Stimulated activated CD4-positive, alpha-beta T cell treated with anti-CD3 and anti-CD28 coated beads, TNF-alpha, amount 100 ng/mL, for 1 hour (primary cell): ENCODE measurements at places on chromosomes 13 and 19.

- DNase-seq, result no peak
Observed at GRCh38 chr13:76600081-76600480, 286.1 kb downstream of the KCTD12 start.

GRCh38 chr13:79246578-79246949 lies 159.5 kb downstream of the RBM26 start:
- DNase-seq, result no peak

GRCh38 chr13:51912091-51912490 lies 50.3 kb downstream of the CCDC70 start:
- DNase-seq, result no peak

DNA sequence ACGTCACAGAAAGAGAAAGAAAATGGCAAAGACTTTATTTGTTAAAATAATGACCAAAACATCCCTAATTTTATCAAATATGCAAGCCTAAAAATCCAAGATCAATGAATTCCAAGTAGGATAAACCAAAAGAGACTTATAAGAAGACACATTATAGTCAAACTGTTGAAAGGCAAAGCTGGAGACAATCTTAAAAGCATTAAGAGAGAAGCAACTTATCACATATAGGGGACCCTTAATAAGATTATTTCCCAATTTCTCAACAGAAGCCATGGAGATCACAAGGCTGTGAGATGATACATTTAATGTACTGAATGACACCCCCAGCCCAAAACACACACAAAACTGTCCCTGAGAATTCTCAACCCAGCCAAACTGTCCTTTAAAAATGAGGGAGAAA lies 228.7 kb downstream of the COG6 start:
- no peak for DNase-seq

DNA sequence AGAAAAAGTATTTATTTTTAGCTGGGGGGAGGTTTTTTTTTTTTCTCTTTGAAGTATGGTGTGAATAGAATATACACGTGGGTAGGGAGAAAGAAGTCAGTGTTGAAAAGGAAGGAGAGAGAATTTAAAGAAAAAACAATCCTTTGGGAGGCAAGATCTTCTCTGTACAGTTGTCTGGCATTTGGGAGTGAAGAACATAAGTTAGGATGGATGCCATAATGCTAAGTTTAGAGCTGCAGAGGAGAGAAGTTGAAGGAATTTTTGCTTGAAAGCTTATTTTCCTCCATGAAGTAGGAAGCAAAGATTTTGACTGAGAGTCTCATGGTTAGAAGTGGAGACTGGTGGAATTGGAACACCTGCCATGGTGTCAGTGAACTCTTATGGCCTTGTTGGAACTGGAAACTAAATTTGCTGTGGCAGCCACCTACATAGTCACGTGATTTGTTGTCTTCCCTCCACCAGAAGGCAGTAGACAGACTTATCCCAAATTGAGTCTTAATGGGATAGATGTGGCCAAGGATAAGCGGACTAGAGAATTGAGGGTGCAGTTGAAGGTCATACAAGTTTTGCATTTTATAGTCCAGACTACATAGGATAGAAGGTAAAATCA lies 22.0 kb downstream of the NDFIP2 start:
- no peak for DNase-seq

DNA sequence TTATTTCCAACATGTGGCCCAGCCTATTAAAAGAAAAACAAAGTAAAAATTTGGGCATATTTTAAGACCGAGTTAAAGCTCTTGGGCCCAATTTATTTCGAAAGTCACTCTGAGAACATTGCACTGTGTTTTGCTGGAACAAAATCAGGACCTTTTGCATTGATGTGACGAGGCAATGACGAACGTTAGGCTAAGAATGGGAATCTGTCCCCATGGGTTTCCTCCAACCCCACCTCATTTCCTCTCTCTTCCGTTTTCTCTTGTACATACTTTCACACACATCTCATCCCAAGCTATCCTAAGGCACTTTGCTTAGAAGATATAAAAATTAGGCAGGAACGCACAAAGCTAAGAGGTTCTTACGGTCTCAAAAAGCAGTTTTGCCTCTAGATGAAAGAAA lies 22.1 kb downstream of the EDNRB start:
- DNase-seq, result no peak
